Kidney (tissue), 22 donors: ENCODE measurements at places on chromosomes 7 and 10.

DNA sequence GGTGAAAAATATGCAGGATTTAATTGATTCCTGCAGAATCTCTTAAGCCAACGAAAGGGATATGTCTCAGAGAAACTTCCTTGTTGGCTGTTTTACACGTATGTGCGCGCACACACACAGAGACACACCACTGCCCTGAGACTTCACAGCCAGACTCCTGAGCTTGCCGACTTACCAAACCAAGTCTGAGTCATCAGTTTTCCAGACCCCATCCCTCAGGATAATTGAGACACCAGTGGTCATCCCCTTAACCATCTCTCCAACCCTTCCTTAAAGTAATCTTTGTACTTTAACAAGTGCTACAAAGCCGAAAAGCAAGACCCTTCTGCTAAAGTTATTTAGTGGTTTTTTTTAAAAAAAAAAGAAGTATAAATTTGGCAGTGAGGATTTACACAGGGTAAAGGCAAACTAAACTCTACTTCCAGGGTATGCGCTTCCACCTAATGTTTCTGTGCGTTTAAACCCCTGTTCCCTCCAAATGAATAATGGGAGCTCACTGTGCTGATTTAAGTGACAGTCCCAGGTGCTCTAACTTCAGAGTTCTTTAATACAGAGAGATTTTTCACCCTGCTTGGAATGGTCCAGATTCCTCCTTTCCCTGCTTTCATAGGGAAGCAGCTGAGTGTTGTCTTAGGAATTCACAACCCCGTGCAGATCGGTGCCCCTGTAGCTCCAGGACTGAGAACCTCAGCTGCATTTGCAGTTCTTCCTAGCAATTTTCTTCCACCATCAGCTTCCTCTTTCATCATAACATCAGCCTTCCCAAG lies 198.5 kb downstream of the INHBA start:
- no peak for DNase-seq

DNA sequence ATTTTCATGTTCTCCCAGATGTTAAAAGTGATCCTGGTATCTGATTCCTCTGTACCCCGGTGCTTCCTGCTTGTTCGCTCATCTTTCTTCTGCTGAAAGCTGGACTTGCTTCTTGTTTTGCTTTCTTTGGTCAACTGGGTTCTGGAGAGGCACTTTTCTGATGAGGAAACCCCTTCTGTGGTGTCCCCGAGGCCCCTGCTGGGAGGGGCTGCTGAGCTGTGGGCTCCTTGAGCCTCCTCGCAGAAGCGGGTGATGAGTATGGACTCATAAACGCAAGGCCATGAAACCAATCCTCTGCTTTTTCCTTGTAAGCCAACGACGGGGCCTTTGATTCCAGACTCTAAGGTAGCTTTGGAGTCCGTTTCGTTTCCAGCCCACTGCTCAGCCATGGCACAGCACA lies 7.8 kb downstream of the WIPI2 start:
- no peak for DNase-seq

GRCh38 chr10:73589563-73590126 lies 1.5 kb downstream of the USP54 start:
- DNase-seq, result no peak

GRCh38 chr7:6350433-6351058 lies 78.1 kb upstream of the CYTH3 start:
- no peak for DNase-seq

DNA sequence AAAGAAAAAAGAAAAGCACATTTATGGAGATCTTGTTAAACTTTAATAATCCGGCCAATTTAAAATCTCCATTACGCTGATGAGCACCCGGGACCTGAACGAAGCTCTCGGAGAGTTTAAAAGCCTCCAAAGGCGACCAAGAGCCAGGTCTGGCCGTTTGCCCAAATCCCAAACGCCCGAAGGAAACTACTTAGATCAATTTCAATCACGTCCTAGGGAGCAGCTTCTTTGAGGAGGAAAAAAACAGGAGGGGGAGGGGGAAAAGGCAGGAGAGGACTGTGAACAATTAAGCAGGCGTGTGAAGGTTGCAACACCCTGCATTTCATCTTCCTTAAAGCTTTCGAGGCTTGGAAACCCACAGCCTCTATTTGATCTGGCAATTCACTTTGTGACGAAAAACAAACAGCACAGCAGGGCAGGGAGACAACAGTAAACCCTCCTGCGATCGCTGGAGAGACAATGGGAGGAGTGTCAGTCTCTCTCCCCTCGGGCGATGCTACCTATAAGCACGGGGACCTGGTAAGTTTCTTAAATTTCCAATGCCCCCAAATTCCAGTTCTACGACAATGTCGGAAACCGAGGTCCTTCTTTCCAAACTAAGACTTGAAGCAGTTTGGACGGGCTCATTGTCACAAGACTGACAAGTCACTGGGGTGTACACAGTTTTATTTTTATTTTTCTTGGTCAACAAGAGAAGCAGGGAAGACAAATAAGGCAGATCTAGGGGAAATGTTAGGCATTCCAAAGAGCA lies 1.2 kb downstream of the KLF6 start:
- no peak for DNase-seq

- DNase-seq, result no peak
Measured at GRCh38 chr7:44637788-44638594, 31.6 kb downstream of the OGDH start.

- no peak for DNase-seq
Measured at GRCh38 chr10:35464825-35465456, 128.6 kb downstream of the CCNY start.

DNA sequence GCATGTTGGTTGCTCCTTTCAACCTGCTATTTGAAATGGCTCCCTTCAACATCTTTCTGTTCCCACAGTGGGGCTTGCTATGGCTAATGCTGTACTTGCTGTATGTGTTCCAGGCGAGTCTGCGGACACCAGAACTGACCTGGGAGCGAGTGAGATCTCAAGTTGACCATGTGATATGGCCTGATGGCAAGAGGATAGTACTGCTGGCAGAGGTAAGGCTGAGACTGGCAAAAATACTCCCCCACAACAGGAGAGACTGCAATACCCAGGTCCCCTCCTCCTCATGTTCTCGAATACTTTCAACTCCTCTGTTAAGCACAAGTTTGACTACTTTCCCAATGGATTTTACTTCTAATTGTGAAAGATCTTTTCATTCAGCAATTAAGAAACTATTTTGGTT lies 11.5 kb upstream of the STRIP2 start:
- no peak for DNase-seq

- no peak for DNase-seq
Measured at GRCh38 chr10:35449944-35450343, 113.6 kb downstream of the CCNY start.

DNA sequence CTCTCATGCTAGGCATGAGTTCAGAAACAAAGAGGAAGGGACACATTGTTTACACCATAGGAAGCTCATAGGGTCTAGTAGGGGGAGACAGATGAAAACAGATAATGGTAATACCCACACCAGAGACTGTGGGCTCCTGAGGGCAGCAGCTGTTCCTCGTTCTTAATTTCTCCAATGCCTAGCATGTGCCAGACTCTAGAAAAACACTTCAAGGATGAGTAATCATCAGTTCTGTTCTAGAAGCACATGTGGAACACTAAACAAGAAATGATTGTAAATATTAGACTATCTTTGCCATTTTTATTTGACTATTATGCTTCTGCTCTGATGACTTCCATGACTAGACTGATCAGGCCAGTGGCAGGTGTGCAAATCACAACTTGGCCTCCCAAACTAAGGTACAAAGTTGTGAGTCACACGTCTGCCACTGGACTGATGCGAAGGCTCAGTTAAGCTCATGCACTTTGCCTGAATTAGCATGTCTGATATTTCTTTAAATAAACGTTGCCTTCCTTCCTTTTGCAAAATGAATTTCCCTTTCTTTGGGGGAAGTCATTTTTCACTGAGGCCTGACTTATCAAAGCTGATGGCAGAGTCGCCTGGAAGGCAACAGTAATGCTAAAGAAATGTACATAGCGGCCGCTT lies 89.2 kb upstream of the FGL2 start:
- no peak for DNase-seq

DNA sequence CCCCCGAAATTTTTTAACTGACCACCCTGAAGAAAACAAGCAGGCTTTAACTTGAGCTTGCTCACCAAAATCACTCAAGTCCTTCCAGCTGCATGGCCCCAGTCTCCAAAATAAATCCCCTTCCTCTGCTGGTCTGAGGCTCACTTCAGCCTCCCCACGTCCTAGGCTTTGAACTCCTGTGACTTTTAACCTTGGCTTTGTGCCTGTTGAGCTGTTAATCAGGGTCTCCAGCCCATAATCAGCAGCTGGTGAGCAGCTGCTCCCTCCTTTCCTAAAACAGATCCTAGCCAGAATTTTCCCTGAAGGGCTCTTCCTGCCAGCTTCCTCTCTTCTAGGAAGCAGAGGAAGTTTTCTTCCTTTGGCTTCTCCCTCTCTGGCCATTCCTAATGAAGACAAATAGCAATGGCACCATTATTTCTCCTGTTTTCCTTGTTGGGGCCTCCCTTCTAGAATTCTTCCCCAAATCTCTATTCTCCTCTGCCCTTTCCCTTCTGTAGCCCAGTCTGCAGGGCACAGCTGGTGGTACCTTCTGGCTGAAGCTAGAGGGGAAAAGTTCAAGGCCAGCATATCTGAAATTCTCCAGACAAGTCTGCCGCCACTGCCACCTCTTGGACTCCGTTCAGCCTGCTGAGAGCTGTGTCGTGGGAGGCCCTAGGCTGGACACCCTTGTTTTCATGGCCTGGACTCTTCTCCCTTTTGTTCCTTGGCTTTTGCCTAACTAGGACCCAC lies 152.1 kb downstream of the NOC3L start:
- DNase-seq, result peak; percentile 65

GRCh38 chr10:27558612-27559020 lies 54.5 kb downstream of the RAB18 start:
- DNase-seq, result no peak

DNA sequence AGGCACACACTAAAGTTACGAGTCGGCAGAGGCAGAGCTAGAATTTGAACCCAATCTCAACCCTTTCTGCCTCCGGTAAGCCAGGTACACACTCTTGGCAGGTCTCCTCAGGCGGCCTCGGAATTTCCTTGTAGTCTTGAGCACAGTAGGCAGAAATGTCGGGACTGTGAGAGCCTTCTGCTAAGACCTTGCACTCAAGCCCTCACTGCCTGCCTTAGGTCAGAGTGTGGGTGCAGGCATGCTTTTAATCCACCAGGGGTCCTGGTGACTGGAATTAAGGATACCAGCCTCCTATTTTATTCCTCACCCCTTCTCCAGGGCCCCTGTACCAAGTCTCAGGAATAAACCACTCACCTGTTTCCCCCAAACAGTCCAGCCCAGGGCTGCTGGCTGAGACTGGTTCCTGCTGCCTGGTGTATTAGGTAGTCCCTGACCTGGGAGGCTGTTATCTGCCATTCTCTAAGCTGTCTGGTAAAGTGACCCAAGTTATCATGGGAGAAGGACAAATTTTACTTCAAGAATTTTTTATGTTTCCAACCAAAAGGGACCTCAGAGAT lies 855 bp downstream of the ATP6V1F start:
- no peak for DNase-seq
